ENCODE measurements at places on chromosomes 5 and 9.
A peak's percentile ranks its signal among the peaks of the same experiment; 100 is the strongest.

GRCh38 chr5:80662108-80662507, 7.3 kb upstream of the DHFR start:
- DNase-seq = no peak

- no peak for DNase-seq
Measured at GRCh38 chr9:38316166-38316780, 76.2 kb upstream of the ALDH1B1 start.

GRCh38 chr5:106113922-106114321, 1556.8 kb downstream of the EFNA5 start:
- DNase-seq = no peak

DNA sequence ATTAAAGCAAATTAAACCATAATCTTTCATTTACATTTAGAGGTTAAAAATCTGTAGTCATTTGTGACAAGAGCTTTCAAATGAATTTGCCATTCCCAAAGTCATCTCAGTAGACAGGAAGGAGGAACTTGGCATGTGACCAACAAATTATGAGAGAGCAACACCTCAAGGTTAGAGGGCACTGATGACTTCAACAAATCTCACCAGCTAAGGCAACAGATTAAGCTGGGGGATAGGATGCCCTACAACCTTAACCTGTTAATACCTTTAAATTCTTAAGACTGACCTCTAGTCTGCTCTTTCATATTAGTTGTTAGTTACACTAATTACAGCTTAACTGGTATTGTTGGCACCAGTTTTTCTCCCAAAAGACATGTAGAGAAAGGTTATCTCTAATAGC, 18.4 kb downstream of the POU5F2 start:
- no peak for DNase-seq

DNA sequence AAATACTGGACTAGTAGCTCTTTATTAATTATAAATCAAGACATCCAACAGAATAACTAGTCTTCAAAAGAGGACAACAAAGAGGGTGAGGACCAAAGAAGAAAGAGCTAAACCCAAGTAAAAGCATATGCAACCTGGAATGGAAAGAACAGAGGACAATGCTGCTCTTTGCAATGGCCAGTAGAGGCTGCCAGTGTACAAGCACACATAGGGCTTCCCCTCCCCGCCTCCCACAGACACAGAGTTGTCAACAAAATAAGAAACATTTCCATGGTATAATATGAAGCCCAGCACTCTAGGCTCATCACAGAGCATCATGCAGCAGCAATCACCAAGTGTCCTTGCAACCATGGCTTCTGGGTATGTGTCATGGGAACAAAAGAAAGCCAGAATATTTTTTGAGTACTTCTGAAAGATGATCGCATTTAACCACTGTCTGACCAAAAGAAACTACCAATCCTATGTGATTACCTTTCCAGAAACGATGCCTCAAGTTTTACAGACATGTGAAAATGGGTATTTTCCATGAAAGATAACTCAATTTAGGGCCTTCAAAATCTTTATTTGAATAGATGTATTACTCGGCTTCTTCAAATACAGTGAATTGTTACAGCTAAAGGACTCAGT, 58.1 kb downstream of the RFX3 start:
- peak; percentile 67 for DNase-seq

- DNase-seq = no peak
Measured at GRCh38 chr5:173278641-173279040, 43.6 kb upstream of the NKX2-5 start.

GRCh38 chr9:27157736-27158135, 48.7 kb downstream of the TEK start:
- no peak for DNase-seq

DNA sequence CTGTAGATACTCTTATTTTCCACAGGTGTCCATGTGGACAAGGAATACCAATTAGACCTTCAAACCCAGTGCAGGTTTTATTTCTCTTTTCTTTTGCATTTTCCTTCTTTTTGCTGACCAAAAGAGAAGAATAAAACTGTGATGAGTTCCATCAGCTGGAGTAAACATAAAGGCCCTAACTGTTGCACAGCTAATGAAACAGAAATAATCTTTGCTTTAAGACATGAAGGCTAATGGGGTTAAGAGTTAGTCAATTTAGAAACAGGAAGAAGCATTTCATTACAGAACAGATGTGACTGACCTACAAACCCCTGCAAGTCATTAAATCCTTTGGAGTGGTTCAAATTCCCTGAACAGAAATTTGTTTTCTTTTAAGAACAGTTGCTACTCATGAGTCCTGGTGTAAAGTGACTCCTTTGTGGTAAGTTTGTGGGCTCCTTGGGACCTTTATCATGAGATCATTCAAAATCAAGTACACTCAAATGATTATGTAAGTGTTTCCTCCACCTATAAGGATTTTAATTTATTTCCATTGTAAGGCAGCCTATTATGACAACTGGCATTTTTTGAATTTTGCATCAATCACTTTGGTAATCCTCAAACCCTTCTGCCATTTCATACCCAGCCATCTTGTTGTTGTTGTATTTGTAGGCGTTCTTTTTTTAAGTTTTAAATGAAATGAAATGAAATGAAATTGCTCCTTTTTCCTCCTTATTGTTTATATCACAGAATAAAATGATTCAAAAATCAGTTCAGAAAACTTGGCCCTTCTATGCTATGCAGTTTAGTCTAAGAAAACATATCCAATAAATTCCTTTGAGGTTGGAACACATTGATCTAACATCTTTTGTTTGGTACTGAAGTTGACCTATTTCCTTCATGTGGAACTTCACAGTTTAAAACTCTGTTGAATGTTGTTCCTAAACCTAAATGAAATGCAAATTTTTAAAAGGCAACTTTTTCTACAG, 1.3 kb downstream of the MINAR2 start:
- DNase-seq = no peak

- no peak for DNase-seq
Measured at GRCh38 chr5:135461481-135462151, 9.5 kb upstream of the TIFAB start.

DNA sequence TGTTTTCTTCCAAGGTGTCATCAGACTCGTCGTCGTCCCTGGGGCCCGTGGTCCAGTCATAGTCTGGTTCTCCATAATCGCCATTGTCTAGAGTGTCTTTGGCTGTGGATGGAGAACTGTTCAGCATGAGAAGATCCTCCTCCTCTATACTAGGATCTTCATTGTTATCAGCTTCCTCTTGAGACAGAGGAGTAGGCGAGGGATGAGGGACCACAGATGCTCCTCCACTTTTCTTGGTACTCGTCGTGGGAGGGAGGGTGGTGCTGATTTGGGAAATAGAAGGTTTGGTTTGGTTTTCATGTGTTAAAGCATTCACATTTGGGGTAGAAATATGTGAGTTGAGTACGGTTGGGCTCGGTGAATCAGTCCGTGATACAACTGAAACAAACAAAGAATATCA, 8.8 kb downstream of the C5orf15 start:
- no peak for DNase-seq

DNA sequence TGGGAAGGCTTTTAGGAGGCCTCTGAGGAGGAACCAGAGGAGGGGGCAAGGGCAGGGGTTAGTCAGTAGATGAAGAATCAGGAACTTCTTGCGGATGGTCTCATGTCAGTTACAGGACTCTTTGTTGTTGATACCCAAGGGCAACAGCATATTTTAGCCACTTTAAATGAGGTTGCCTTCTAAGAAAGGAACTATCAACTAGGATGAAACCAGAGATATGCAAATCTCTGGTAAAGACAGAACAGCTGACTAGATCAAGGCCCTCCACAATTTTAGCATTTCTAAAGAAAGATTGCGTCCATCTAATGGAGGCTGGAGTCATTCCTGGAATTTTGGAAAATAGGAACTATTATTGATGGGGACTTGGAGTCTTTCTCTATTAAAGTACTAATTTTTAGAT, 57.7 kb upstream of the KLF4 start:
- no peak for DNase-seq

DNA sequence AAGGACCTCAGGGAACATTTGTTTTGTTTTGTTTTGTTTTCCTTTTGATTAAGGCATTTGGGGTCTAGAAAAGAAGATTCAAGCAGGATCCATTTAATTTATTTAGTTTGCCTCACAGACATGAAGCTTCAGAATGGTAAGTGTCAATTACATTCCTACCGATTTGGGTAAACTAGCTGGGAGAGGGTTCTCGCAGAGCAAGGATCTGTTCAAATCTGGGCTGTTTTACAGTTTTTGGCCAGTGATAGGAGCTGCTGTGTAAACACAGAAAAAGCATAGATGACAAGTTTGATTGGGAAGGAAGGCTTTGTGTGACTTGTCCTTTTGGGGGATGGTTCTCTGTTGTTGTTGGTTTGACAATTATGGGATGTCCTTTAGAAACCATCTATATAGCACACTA, 470.3 kb upstream of the WWC1 start:
- peak; percentile 68 for DNase-seq

DNA sequence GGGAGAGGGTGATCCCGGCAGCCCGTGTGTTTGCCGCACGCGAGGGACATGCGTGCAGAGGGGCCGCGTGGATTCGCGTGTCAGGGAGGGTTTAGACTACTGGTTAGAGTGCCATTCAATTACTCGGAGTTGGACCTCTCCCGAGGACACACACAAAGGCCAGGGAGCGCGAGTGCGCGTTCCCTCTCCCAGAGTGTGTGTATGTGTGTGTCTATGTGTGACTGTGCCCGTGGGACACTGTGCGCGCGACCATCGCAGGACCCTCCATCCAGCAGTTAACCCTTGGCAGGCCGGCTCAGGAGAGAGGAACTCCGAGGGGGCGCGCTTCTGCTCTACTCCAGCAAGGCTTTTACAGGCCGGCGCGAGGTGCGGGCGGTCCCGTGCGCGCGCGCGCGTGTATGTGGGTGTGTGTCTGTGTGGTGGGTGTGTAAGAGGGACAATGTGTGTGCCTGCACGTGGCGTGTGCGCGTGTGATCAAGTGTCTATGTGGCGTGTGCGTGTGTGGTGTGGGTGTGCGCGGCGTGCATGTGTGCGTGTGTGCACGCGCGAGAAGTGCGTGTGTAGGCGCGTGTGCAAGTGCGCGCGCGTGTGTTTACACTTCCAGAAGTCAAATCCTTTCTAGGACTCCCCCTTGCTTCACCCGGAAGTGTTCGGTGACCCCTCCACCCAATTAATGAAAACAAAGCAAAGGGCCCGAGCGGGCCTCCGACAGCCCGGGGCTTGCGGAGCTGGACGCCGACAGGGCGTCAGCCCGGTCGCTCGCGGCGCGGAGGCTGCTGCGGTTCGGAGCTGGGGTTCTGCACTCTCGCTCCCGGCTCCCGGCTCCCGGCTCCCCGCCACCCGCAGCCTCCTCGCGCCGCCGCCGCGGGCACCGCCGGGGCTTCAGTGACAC, 75.3 kb upstream of the TBCA start:
- DNase-seq = peak; percentile 53

DNA sequence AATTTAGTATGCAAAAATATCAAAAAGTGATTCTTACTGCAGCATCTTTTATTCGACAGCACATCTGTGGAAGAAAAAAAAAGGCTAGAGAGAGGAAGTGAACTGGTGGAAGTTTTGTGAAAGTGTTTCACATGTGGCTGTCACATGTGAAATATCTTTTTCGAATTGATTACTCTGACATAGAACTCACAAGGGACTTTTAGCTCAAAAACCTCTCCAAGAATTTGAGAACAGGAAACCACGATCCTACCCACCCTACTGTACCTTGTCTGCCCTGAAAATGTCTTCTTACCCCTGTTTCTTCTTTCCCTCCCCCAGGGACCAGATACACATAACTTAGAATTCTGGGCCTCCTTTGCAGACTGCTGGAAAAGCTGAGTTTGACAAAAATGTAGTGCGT, 106.5 kb upstream of the PRRC1 start:
- no peak for DNase-seq

- DNase-seq = peak; percentile 90
Measured at GRCh38 chr5:98772415-98773213, 849 bp upstream of the RGMB start.

DNA sequence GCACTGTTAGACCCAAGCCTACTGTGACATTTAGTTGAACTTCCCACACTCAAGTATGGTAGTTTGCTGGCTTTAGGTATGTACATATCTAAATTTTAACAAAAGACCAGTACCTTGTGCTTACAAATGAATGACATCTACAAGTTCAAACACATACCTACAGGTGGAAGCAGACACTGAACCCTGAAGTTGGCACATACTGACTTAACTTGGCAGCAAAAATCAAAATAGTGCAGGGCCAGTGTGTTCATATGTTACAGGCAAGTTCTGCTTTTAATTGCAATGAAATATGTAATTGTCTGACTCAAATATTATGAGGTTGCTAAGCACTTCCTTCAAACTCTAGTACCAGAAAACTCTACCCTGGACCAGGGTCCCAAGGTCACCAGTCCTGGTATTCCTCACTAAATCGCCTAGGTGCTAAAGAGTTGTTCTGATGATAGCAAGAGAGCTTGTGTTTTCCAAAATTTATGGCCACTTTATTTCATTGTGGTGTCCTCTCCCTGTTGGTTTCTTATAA, 77.4 kb downstream of the MEGF10 start:
- DNase-seq = no peak

DNA sequence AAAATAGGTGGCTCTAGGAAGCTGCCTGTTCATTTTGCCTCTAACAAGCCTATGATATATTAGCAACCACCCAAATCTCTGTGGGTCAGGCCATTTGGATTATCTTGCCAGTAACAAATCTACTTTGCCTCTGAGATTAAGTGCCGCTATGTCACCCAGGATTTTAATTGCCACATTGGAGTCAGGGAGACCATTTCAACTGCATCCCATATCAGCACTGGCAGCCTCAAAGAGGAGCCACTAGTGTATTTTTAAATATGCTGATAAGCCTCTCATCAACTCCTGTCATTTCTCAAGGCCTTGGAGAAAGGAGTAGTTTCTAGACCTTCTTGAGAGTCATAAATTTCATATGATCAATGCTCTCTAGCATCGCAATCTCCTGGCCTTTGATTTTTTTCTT, 12.1 kb upstream of the ADAMTS19 start:
- DNase-seq = no peak

All from fibroblast of skin of right biceps (primary cell).